ENCODE measurements at places on chromosomes 4 and X. TPM values are rescaled to one million over a fixed set of nuclear protein-coding genes. Genes with fewer than 3 reads are reported as not detected.

GRCh38 chr4:66275411-66276038 is 605.2 kb upstream of the EPHA5 start:
- DNase-seq = peak; percentile 28

- no peak for DNase-seq
Observed at GRCh38 chr4:7704625-7705024, 235.0 kb downstream of the AFAP1 start.

The OTUD4 gene
- 110 TPM for total RNA-seq

The NLGN3 gene
- total RNA-seq = 3.7 TPM

The AKAP4 gene
- 0.10 TPM for total RNA-seq

DNA sequence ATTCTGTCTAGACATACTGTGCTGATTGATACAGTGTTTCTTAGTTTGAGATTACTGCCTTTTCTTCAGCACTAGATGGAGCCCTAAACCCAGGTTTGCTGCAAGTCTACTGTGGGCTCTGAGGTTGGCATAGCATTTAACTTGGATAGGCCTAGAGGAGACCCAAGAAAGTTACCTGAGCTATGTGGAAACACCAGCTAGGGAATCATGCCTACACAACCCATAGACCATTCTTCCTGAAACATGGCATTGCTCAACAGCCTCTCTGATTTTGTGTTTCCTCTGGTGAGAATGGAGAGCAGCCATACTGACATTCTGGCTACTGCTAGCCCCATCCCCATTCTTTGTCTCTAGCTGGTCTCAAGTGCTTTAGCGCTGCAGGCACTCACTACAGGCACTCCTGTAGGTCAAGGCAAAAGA is 287.7 kb upstream of the PCDH18 start:
- peak; percentile 11 for DNase-seq

DNA sequence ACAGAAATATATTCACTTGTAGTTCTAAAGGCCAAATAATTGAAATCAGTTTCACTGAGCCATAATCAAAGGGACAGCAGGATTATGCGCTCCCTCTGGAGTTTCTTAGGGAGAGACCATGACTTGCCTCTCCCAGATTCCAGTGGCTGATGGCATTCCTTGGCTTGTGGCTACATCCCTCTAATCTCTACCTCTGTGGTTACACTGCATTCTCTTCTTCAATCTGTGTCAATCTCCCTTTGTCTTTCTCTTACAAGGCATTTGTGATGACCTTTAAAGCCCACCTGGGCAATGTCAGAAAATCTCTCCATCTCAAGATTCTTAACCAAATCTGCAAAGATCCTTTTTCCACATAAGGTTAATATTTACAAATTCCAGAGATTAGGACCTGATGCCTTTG is 260.2 kb downstream of the UNC5C start:
- DNase-seq = no peak

- DNase-seq = no peak
Observed at GRCh38 chr4:17613761-17614415, 553 bp upstream of the MED28 start.

- no peak for DNase-seq
Observed at GRCh38 chrX:84133023-84133422, 55.0 kb downstream of the RPS6KA6 start.

- no peak for DNase-seq
Observed at GRCh38 chrX:41408576-41408975, 38.6 kb upstream of the NYX start.

DNA sequence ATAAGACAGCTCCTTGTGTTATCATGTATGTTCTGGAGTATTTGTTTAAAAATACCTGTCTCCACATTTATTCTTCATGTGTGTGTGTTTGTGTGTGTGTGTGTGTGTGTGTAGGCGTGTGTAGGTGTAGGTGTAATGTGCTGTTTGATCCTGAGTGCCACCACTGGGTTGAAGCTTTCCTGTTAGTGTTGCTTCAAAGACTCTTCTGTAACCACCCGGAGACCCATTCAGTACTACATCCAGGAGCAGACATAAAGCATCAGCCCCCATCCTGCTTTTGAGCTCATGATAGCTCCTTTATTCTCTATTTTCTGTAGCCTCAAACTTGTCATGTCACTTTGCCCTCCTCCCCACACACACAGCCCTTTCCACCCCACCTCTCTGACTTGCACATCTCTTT is 3.0 kb upstream of the ZDHHC9 start:
- DNase-seq = no peak

DNA sequence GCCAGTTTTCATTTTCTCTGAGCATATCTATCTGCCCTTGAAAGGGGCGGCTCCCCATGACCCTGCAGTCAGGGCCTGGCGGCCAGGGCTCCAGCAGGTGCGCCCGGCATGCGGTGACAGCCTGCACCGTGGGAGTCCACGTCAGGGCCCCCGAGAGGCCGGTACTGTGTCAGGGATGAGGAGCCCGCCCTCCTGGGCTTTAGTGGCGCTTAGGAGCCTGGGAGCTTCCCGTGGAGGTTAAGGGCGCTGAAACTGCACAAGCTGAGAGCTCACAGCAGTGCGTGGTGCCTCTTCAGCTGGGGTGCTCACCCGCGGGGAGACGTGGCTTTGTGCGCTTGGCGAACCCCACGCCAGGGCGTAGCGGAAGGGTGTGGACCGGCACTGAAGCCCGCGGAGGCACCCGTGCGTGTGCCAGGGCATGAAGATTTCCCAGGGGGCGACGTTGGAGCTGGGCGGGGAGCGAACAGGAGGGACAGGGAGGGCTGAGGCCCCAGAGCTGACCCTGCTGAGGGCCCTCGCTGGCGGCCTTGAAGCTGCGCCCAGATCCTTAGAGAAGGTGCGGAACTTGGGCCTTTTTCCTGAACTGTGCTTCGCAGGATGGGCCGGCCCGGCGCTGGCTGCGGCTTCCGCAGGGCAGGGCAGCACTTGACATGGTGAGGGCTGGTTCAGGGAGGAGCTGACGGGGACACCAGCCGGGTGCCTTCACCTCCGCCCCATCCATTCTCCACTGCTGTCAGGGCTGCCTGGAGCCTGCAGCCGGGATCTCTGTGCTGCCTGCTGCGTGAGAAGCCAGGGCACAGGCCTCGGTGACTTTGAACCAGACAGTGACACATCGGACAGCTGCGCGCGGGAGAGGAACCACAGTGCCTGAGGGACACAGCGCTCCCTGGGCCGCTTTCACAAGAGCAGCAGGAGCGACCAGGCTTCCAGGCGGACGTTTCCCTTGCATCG is 32.9 kb downstream of the HTT-AS start:
- peak; percentile 89 for DNase-seq

The TMPRSS11B gene
- 84.9 TPM for total RNA-seq

The SLIT2 gene
- total RNA-seq = 16.3 TPM

The SPOCK3 gene
- total RNA-seq = 3.6 TPM

GRCh38 chr4:73668782-73669201 is 48.6 kb upstream of the RASSF6 start:
- DNase-seq = no peak

GRCh38 chr4:145665773-145666172 is 14.2 kb upstream of the C4orf51 start:
- no peak for DNase-seq

GRCh38 chrX:110317061-110317819 is 645 bp downstream of the AMMECR1 start:
- DNase-seq = peak; percentile 29

DNA sequence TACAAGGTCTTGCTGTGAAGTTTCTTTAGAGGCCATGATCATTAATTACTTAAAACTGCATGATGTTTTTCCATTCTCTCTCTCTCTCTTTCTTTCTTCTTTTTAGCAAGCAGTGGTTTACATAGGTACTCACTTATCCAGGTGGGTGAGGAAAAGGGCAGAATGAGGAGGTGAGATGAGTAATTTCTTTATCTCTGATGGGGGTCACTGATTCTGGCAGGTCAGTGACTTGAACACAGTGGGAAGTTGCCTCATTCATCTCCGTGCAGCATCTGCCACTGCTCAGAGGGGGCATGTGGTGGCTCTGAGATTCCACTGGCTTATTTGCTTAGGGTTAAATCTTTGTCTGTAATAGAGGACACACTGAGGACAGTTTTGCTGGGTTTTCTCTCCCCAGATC is 62.6 kb downstream of the FAM114A1 start:
- no peak for DNase-seq

DNA sequence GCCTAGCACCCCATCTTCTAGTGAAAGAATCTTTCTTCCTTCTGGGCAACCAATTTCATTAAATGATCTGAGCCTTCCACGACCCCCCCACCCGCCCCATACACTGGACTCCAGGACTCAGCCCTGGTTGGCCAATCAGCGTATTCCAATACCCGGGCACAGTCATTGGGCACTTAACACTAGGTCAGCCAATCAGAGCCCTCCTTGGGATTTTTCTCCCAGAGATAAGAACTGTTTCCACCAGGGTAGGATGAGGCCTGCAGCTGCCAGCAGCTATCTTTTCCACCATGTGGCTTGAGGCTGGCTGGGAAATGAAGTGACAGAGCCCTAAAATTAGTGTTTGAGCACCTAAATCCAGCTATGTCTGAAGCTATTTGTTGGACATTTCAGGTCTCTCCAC is 418.8 kb downstream of the BCOR start:
- DNase-seq = peak; percentile 38

DNA sequence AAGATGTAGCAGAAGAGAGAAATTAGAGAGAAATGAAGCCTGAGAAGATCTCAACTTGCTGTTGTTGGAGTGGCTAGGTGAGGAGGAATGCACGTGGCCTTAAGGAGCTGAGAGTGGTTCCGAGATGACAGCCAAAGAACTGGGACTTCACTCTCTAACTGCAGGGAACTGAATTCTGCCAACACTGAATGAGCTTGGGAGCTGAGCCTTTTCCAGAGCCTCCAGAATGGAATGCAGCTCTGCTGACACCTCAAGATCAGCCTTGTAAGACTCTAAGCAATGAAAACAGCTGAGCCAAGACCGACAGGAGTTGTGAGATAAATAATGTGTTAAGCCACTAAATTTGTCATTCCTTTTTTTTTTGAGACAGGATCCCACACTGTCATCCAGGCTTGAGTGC is 73.0 kb downstream of the TLL1 start:
- DNase-seq = no peak

- DNase-seq = peak; percentile 61
Observed at GRCh38 chr4:8409264-8410065, 31.1 kb downstream of the ACOX3 start.
